D341Med (cell line): ENCODE measurements at places on chromosomes 4 and X.

- DNase-seq, result no peak
These were observed 2407.1 kb downstream of the ARAP2 start for GRCh38 chr4:33837043-33837838.

- DNase-seq, result no peak
These were observed 26.1 kb downstream of the KLHL34 start for GRCh38 chrX:21632027-21632426.

GRCh38 chr4:86586626-86587380, 7.3 kb upstream of the PTPN13 start:
- no peak for DNase-seq

DNA sequence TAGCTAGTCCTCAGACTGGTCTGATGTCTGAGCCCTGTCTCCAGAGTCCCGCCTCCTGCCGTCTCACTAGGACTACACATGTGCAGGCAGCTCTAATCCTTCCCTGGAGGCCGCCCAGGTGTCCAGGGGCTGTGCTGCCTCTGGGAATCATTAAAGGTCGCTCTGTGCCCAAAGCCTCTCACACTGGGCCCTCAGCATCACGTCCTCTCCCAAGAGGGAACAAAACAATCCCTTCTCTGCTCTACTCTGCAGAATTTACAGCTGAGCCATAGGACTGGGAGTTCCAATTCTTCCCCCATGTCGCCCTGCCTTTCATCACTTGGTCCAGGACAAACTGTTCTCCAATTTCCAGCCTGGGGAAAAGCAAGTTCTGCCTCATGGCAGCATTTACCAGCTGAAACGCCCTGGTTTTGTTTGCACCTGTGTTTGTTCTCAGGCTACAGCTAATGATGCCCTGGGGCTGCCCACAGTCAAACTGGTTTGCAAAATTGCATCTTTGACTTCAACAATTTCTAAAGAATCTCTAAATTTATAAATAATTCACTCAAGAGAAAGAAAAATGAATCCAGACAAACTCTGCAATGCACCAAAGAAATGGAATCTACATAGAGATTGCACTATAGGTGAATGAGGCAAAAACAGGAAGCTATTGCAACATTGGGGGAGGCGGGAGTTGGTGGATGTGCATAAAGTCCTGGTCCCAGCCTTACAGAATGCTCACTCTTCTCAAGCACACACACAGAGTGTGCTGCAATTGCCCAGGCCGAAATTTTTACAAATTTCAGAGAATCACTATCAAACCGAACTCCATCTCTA, 7.2 kb upstream of the MRFAP1 start:
- DNase-seq, result peak; percentile 69

DNA sequence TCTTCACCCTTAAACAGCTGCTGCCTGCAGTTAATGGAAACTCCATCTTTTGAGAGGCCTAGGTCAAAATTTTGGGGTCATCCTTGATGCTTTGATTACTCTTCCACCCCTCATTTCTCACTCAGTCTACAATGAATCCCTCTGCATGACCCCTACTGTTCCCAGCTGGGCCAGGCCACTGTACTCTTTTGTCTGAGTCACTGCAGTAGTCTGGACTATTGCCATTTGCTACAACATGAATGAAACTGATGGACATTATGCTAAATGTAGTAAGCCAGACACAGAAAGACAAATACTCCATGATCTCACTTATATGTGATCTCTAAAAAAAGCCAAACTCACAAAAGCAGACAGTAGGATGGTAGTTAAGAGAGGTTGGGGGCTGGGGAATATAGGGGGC, 28.3 kb downstream of the STK32B start:
- DNase-seq, result no peak

- no peak for DNase-seq
These were observed 3.6 kb downstream of the GTPBP6 start for GRCh38 chrX:314781-315595.

- no peak for DNase-seq
These were observed 35.9 kb upstream of the FBXW7 start for GRCh38 chr4:152571770-152572169.

DNA sequence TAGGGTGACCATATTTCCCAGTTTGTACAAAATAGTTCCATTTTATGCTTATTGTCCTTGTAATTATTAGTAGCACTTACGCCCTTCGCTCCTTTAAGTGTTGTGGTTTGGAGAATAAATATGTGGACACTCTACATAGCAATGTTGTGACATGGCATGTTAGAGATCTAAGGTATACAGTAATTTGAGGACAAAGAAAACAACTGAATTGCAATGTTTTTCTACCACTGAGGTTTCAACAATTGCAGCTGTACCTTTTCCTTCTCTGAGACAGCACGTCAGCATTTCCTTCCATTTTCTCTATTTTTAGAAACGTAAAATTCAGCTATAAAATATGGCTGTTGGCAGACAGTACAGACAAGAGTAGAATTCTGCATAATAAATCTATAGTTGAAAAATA, 323.1 kb downstream of the MAPK10 start:
- no peak for DNase-seq

DNA sequence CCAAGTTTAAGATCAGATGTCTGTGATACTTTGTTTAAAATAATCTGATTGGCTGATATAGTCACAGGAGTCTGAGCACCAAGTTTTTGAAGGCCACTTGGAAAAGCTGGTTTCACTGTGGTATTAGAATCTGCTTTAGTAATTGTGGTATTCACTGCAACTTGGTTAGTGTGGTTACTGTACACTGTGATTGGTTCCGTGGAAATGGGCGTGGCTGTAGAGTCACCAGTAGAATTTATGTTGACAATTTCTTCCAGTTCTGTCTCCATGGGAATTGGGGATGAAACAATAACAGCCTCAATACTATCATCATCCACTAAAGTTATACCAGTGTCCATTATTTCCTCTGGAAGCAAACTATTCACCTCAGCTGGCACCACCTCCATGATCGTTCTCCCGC, 26.2 kb downstream of the LIN54 start:
- DNase-seq, result no peak

- DNase-seq, result no peak
These were observed 23.9 kb downstream of the SCD5 start for GRCh38 chr4:82774711-82775171.

DNA sequence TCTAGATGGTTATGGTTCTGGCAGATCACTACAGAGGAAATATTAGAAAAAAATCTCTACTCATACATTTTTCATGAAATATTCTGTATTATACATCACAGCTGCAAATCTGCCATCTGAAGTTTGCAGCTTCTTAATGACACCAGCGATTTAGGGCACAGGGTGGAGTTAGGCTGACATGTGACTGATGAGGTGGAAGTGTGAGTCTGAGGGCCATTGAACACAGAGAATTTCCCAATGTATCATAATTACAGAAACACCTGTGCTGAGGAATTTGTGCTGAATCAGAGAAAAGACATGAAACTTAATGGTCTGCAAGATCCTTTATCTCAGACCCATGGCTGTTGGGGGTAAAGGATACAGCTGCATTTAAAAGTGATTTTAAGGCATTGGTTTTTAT, 2025.6 kb upstream of the AGA start:
- no peak for DNase-seq

- no peak for DNase-seq
These were observed 22.3 kb downstream of the TMPRSS11D start for GRCh38 chr4:67861513-67861912.

- peak; percentile 89 for DNase-seq
These were observed at the start of gene AADAT for GRCh38 chr4:170089668-170090351. TSS of gene AADAT (minus strand) at chr4:170089956. CDS start at chr4:170089690, 266 bp downstream.

- no peak for DNase-seq
These were observed 119.6 kb upstream of the BANK1 start for GRCh38 chr4:101670897-101671296.

DNA sequence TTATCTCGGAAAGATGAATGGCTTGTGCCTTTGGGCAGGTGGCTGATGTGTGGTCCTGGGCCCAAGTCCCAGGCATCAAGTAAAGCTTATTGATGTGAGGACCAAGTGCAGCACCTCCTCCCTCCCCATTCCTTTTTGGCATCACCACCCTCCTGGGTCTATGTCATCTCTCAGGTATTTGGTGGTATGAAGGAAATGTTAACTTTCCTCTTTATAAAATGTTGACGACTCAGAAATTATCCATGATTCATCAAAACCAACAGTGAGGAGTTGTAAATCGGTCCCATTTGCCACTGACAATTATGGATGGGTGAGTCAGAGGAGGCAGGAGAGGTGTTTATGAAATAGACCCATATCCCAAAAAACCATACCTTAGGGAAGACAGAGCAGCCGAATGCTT, 229.4 kb upstream of the GATB start:
- DNase-seq, result no peak

DNA sequence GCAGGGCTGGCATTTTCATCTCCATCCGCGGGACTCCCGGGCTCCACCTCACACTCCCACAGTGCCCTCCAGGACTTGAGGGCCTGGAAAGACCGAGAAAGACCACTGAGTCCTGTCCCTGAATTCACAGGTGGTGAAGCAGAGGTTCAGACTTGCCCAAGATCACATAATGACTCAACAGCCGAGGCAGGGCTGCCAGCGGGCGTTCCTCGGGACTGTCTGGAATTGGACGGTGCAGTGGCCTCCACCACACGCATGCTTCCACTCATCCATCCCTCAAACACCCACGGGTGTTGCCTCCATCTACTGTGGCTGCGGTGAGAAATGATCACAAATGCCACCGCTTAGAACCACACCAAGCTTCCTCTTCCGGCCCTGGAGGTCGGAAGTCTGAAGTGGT, 6.9 kb upstream of the ADRA2C start:
- DNase-seq, result no peak

- DNase-seq, result no peak
These were observed 154.3 kb downstream of the CFAP299 start for GRCh38 chr4:80489798-80490197.
